ENCODE measurements at places on chromosomes 1 and 21. TPM values are rescaled to one million over a fixed set of nuclear protein-coding genes. Genes with fewer than 3 reads are reported as not detected.
A peak's percentile ranks its signal among the peaks of the same experiment; 100 is the strongest.

- DNase-seq: no peak
Measured at GRCh38 chr1:217965156-217965786, 319.8 kb upstream of the RRP15 start.

DNA sequence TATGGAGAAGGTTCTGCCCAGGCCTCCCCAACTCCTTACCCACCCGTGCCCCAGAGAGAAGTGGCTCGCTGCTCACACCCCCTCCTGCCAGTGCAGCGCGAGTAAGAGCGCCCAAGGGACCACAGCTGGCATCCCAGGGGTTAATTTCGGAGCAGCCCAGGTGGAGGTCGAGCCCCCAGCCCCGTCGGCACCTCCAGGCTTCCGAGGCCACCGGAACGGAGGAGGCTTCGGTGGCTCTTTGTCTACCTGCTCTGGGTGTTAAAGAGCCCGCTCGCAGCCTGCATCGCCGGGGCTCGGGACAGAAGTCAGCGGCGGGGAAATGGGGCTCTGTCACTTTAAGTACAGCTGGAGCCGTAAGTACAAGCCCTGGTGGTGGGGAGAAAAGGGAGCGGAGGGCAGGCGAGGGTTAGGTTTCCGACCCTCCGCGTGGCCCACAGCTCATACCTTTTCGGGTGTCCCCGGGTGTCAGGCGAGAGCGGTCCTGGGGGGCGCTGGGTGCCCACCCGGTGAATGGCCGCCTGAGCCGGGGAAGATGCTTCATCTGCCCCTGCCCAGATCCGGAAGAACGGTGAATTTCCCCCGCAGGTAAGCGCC is 89.4 kb upstream of the IPO9 start:
- peak; percentile 62 for DNase-seq

GRCh38 chr1:207886227-207886626 is 24.7 kb downstream of the CD34 start:
- no peak for DNase-seq

GRCh38 chr21:45894450-45894825 is 87.1 kb upstream of the COL6A1 start:
- DNase-seq: no peak

GRCh38 chr1:104266612-104267011 is 516.9 kb downstream of the AMY1C start:
- no peak for DNase-seq

GRCh38 chr1:66000033-66000637 is 207.4 kb downstream of the PDE4B start:
- no peak for DNase-seq

DNA sequence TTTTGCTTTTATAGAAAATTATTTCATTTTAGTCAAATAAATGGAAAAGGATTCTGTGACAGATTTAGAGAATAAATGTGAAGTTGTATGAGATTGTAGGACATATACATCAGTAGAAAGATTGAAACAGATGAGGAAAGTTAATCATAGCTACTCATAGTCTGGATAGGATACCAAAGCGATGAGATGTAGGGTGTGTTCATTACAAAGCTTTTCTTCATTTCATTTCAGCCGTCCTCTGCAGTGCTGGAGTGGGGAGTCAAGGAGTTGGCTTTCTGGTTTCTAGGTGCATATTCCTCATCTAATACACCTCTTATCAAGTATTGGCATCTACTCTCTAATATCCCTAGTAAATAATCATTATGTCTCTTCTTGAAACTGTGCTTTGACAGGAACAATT is 149.5 kb upstream of the NEGR1 start:
- no peak for DNase-seq

- DNase-seq: no peak
Measured at GRCh38 chr1:231724041-231724440, 97.5 kb downstream of the DISC1 start.

GRCh38 chr1:209364716-209365115 is 218.8 kb upstream of the CAMK1G start:
- DNase-seq: no peak

GRCh38 chr1:12197483-12197880 is 30.7 kb downstream of the TNFRSF1B start:
- no peak for DNase-seq

DNA sequence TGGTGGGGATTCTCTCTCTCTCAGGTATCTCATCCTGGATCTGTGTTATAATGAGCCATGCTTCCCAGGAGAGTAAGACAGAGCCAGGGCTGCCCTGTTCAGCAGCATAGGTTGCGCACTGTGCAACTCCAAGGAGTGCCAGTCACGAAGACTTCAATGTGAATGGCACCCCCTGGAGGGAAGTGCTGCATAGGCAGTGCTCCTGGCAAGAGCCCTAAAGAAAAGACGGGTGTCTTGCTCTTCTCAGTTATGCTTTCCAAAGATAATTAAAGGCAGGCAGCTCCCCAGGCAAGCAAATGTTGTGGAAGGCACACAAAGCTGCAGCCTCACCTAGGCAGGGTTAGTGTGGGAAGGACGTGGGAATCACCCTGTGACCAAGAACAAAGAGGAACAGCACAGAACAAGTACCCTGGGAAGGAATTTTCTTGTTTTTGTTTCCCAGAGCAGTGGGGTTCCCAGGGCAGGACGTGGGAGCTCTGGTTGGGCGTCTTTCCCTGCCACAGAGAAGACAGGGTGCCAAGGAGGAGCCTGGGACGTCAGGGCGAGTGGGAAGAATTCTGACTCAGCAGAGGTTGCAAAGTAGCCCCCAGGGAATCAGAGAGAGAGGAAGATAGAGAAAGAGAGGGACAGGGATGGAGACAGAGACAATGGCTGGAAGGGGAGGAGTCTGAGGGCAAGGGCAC is 120.9 kb downstream of the KCNN3 start:
- DNase-seq: no peak

ANKRD34A gene
- 0.22 TPM for total RNA-seq

HP1BP3 gene
- 385 TPM for total RNA-seq
